ENCODE measurements at places on chromosomes 11 and 22.
A peak's percentile ranks its signal among the peaks of the same experiment; 100 is the strongest.

- no peak for DNase-seq
These were observed 215.2 kb upstream of the CHORDC1 start for GRCh38 chr11:90438069-90438468.

GRCh38 chr22:37229805-37230672 is 14.0 kb downstream of the RAC2 start:
- DNase-seq: peak; percentile 8

DNA sequence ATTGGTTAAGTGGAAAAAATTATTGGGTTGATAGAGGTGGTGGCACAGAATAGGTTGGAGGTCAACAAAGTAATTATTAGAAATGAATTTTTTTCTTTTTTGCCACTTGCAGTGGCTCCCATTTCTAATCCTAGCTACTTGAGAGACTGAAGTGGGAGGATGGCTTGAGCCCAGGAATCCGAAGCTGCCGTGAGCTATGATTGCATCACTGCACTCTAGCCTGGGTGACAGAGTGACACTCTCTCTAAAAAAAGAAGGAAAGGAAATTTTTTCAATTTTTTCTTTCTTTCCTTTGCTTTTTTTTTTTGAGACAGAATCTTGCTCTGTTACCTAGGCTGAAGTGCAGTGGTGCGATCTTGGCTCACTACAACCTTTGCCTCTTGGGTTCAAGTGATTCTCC is 2.2 kb upstream of the BCO2 start:
- DNase-seq: no peak

DNA sequence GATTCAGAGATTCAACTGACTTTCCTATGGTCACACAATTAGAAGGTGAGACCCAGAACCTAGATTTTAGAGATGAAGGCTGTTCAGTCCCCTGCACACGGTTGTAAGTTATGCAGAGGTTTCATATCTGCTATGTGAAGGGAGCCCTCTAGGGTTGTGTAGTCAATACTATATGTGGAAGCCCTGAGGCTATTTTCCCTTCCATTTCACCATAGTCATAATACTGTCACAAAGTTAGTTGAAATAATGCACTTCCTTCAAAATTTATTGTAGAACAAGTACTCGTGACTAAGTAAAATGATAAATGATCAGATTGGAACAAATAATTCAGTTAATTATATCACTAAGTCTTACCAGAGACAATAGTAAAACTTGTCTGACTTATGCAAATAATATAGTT is 48.8 kb downstream of the ENDOD1 start:
- DNase-seq: no peak

- no peak for DNase-seq
These were observed 122.9 kb upstream of the ARHGAP20 start for GRCh38 chr11:110835106-110835505.

GRCh38 chr11:91563176-91563575 is 661.4 kb upstream of the FAT3 start:
- no peak for DNase-seq

DNA sequence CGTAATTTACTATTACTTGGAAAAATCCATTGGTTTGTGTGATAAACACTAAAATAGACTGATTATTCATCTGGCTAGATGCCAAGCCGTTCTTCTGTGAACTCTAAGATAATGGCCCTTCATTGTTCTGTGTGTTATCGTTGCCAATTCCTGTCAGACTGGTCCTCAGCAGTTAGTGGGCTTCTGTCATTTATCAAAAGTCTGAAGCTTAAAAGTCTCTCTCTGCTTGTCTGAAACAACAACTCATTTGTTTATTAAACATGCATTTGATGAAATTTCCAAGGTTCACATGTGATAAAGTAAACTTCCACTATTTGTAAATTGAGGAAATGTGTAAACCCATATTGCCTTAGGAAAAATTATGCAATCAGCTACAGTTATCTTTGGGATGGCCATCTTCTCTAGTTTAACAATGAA is 21.1 kb upstream of the RDX start:
- no peak for DNase-seq

DNA sequence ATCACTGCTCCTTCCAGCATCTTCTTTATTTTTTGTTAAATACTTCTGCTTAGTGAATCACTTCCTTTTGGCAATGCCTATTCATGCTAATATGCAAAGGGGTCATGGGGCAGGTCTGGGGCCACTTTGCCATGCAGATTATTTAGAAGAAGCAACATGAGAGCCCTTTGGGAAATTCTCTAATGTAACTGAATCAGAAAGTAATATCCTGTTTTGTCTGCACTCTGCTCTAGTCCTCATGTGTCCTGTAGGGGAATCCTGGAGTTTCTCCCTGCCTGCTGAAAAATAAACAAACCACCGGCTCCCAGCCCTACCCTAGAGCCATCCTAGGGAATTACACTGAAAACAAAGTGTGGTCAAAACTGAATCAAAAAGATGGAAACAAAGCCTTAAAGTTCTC is 176.5 kb upstream of the POU2AF2 start:
- DNase-seq: no peak

DNA sequence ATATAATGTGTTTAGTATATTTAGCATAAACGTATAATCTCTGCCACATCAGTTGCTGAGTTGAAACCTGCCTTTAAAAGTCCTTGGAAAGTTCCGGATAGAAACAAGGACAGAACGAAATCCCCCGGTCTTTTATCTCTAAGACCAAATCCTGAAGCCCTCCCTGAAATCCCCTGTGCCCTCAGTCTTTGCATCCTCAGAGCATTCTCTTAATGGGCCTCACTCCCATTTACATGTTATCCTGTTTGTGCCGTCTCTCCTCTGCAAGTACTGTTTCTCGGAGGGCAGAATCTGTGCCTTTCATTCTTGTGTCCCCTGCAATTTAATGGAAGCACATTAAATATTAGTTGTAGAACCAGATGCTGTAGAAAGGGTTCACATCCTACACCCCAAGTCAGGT is 56.0 kb downstream of the ZNRF3 start:
- no peak for DNase-seq

- no peak for DNase-seq
These were observed 255.1 kb upstream of the FAT3 start for GRCh38 chr11:91969486-91969885.

GRCh38 chr11:1761110-1761856 is 2.4 kb downstream of the CTSD start:
- DNase-seq: no peak

DNA sequence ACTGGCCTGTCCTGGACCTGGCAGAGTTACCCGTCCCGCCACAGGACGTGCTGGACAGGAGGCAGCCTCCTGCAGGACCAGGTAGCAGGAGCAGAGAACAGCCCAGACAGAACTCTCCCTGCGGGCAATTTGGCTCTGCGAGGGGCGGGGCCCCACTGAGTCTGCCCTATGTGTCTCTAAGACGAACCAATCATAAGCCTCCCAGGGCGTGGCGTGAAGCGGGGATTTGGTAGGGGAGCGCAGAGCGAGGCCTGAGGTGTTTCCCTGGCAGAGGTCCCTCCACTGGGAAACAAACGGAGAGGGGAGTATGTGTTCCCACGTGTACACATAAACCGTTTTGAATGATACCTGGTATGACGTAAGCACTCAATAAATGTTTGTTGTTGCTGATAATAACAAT is 7.4 kb downstream of the CD82 start:
- DNase-seq: no peak

DNA sequence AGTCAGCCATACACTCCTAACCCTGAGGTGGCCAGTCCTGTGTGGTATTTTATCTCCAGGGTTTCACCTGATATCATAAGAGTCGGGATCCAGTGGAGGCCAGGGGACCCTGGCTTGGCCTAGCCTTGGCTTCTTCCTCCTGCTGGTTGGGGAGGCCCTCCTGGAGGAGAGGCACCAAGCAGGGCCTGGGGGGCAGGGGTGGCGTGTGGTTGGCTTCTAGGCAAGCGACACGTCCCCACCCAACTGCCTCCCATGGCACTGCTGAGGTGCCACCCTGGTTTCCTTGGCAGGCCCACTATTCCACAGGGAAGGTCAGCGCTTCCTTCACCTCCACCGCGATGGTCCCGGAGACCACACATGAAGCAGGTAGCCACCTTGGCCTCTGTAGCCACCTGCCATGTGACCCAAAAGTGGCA is 20.4 kb downstream of the PPIL2 start:
- DNase-seq: no peak

DNA sequence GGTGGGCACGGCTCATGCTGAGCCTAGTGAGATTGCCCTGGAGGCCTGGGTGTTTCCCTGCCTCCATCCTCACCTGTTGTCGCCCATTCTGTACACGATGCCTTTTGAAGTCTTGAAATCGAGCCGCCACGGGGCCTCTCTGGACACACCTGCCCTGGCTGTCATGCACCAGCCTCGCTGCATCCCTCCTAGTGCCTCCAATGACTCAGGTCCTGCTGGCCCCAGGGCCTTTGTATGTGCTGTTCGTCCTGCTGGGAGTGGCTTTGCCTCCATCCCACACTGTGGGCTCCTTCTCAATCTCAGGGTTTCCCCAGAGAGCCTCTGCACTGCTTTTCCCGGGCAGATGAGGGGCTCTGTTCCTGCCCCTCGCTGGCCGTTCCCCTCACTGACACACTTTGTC is 8.9 kb upstream of the MYEOV start:
- no peak for DNase-seq

All from AG09309 (cell line).